Motor neuron (in vitro differentiated cells): ENCODE measurements at places on chromosomes 5 and 9. TPM values are rescaled to one million over a fixed set of nuclear protein-coding genes. Genes with fewer than 3 reads are reported as not detected.
A peak's percentile ranks its signal among the peaks of the same experiment; 100 is the strongest.

Gene SLC6A18
- not detected in 2 replicates for total RNA-seq

Gene P4HA2
- total RNA-seq = 39.6 and 42.7 TPM in 2 replicates

Gene PHYHD1
- 16.2 and 17.9 TPM in 2 replicates for total RNA-seq

Gene ANKRD31
- total RNA-seq = 1.1 and 1.3 TPM in 2 replicates

DNA sequence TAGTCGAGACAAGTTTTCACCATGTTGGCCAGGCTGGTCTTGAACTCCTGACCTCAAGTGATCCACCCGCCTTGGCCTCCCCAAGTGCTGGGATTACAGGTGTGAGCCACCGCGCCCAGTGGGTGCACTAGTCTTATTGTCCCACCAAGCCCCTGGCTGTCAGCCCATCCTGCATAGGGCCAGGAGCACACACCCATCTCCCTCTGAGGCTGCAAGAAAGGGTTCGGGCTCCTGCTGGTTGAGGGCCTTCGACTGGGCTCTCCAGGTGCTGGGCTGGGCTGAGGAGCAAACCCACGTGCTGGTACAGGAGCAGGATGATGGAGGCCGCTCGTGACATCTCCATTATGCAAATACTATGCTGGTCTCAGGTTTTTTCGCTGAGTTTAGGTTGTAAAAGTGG lies 25.1 kb upstream of the RNF130 start:
- ATAC-seq = no peak

- no peak for ATAC-seq
These were observed 84.9 kb downstream of the KIF4B start for GRCh38 chr5:155098433-155098832.

- no peak for ATAC-seq
These were observed 106.9 kb upstream of the SEMA6A start for GRCh38 chr5:116681334-116682013.

DNA sequence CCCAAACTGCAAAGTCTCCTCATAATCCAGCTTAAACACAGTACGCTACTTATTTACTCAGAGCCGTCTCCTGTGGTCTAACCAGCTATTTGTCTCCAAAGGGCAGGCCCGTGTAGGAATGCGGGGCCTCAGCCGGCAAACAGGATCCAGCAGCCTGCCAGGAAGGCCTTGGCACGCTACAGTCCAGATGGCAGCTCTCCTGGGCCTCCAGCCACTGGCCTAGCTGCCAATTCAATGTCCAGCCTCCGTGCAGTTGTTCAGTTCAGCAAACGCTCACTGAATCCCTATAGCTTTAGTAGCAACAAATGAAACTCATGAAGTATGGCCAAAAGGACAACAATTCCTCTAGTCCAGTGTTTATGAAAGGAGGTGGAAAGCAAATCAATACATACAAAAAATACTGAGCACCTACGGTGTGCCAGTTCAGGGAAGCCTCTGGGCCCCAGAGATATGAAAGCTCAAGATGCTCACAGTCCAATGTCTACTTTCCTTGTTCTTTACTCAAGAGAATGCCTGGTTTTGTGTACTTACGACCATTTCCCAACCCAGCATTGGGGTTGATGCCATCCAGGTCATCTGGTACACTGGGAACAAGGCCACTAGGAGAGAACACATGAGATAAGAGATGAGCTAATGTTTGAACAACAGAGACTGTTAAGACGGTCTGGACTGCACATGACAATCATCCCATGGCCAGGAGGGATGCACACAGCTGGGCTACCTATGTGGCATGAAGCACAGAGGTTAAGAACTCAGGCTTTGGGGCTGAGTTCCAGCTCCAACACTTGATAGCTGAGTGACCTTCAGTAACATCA lies 8.3 kb downstream of the CDK5RAP2 start:
- no peak for ATAC-seq

DNA sequence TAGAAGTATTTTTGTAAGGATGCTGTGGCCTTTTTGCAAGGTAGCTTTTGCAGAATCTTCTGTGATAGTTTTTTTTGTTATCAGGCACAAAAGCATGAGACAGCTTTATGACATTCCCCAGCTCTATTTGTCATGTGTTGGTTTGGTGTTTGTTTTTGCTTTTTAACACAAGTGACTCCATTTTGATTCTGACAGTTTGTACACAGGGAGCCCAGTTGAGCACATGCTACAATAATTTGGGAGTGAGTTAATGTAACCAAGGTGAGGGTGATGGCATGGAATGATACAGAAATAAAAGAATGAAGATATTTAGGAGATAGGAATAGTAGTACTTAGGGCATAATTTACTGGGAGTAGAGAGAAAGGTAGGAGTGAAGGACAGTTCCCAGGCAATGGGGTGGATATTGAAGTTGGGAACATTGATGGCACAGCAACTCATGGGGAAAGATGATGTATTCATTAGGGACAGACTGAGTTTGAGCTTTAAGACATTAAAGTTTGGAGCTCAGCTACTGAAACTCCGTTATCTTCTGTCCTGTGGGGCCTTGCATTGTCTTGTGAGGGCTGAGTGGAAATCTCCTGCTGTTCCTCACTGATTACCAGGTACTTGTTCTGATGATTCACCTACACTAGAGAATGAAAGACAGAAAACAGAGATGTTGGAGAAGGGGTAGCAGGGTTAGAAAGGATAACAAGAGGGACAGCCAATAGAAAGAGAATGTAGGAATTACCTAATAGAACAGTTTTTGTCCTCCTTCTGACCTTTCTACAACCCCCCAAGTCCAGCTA lies 88.3 kb upstream of the CCDC112 start:
- no peak for ATAC-seq

- ATAC-seq = peak; percentile 70
These were observed 1.2 kb downstream of the PRRT1B start for GRCh38 chr9:131546336-131547084.

DNA sequence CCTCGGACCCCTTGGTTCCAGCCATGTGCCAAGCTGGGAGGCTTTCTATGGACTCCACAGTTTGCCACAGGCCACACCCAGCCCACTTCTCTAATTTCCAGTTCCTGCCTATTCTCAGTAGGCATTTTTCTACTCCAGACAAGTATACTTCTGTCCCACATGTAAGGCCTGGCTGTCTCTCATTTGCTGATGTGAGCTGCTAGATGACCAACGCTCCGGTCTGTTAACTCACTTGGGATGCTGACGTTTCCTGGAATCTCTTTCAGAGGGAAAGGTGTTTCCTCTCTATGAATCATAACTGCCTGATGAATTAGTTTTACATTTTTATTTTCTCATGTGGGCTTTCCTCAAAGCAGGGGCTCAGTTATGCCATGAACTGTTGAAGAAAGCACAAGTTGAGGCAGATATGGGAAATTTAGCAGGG lies 36.3 kb downstream of the ERGIC1 start:
- peak; percentile 73 for ATAC-seq

DNA sequence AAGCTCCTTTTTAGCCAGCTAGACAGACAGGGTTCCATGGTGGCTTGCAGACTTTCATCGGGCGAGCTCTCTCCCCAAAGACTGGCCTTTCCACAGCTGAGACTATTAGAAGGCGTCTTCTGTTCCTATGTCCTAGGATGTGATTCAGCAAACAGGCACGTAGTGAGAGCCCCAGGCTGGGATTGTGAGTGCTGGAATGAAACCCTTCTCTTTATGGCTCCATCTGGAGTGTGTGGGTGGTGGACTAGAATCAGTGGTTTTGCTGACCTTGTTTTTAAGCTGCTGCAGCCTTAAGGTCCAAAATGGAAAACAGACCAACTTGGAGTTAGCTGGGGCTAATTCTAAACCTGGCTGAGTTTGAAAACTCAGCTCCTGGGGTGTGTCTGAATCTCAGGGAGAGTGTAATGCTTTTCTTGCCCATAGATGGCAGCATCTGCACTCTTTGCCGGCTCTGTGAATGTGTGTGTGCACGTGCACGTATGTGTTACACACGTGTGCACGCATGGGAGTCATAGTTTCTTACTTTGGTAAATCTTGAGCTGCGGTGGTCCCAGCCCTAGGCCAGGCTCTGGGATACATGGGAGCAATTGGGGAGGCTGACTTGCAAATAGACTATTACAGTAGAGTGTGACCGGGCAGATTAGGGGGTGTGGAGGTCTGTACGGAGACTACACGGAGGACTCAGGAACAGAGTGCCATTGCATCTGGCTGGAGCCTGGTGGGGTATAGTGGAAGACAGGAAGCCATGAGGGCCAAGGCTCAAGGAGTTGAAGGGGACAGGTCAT lies 10.7 kb downstream of the GSN start:
- ATAC-seq = peak; percentile 83

DNA sequence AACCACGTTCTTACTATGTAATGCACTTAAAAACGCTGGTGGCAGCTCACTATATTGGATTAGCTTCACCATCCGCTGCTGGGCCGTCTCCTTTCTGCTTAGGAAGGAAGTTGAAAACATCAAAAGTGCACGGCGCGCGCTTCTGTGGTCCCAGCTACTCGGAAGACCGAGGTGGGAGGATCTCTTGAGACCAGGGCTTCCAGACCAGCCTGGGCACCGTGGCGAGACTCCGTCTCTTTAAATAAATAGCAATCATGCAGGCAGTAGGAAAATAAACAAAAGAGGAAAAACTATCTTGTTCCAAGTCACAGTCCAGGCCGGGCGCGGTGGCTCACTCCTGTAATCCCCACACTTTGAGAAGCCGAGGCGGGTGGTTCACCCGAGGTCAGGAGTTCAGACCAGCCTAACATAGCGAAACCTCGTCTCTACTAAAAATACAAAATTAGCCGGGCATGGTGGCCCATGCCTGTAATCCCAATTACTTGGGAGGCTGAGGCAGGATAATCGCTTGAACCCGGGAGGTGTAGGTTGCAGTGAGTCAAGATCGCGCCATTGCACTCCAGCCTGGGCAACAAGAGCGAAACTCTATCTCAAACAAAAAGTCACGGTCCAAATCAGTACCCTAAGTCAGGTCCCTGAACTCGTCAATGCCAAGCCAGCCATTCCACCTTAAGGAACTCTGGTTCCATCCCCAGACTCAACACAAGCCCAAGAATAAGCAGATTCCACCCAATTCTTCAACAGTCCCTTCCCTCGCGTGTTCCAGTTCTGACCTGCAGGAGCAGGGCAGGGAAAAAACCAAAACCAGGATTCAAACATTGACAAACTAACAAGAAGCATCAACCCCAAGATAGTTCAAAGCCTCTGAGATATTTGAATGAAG lies 1.0 kb upstream of the GOLGA1 start:
- peak; percentile 4 for ATAC-seq

GRCh38 chr5:142495531-142495930 lies 170.7 kb upstream of the SPRY4 start:
- no peak for ATAC-seq

GRCh38 chr9:2403701-2404100 lies 217.9 kb upstream of the VLDLR start:
- no peak for ATAC-seq

DNA sequence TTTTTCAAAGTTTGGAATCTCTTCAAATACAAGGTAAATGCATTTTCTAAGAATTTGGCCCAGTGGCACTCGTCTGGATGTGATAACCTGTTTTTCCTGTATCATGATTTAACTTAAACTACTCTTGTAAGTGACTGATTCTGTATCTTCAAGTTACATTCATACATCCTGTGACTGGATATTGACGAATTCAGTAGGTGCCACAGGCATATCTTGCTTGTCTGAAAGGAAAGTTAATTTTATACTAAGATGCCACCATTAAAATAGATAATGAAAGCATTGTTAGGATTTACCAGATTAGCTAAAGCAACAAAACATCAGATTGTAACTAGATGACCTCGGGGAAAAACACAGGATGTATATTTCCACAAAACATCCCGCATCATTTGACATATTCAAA lies 175.3 kb upstream of the ZNF608 start:
- no peak for ATAC-seq

GRCh38 chr5:5665225-5666075 lies 243.0 kb downstream of the ICE1 start:
- peak; percentile 66 for ATAC-seq

- ATAC-seq = peak; percentile 49
These were observed 12.0 kb downstream of the FOXD1 start for GRCh38 chr5:73436535-73437100.

- no peak for ATAC-seq
These were observed 31.1 kb downstream of the PCSK5 start for GRCh38 chr9:75921391-75922127.
